ENCODE measurements at places on chromosomes 12 and 14. TPM values are rescaled to one million over a fixed set of nuclear protein-coding genes. Genes with fewer than 3 reads are reported as not detected.

The PTGER2 gene
- 6.2 TPM for total RNA-seq

DNA sequence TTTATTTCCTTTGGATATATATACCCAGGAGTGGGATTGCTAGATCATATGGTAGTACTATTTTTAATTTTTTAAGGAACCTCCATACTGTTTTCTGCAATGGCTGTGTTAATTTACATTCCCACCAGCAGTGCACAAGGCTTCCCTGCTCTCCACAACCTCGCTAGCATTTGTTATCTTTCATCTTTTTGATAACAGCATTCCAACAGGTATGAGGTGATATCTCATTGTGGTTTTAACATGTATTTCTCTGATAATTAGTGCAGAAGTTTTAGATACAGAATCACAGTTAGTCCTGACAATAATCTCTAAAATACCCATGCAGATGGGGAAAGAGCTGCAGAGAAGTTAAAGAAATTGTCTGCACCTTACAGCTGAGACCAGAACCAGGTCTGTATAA is 35.5 kb upstream of the BCL2L14 start:
- no peaks in the 10 kb centered on the region for H3K36me3 ChIP-seq
- no peak for DNase-seq
- H3K4me3 ChIP-seq = no peak overlapping the region

- H3K36me3 ChIP-seq = no peaks in the 10 kb centered on the region
- H3K27me3 ChIP-seq = peaks cover 14% of the 10 kb centered on the region
- no peaks in the 10 kb centered on the region for H3K4me1 ChIP-seq
- no peak for DNase-seq
- no peak overlapping the region for H3K4me3 ChIP-seq
Measured at GRCh38 chr14:60616461-60616959, 32.8 kb downstream of the SIX1 start.

GRCh38 chr14:92093320-92093719 is 13.1 kb downstream of the ATXN3 start:
- H3K27ac ChIP-seq = no peak overlapping the region
- no peaks in the 10 kb centered on the region for H3K4me1 ChIP-seq
- H3K27me3 ChIP-seq = no peaks in the 10 kb centered on the region
- peaks cover 7% of the 10 kb centered on the region for H3K36me3 ChIP-seq
- no peak overlapping the region for H3K4me3 ChIP-seq

DNA sequence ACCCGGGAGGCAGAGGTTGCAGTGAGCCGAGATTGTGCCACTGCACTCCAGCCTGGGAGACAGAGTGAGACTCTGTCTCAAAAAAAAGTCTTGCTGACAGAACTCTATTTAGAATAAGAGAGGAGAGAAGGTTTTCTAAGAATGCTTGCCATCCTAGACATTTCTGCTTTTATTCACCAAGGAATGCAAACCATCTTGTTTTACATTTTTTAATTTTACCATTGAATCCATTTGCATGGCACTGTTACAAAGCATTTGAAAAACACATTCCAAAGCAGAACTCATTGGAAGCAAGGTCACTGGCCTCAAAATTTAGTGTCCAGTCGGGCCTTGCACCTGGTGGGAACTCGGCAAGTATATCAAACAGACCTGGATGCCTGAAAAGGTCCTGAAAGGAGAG is 44.2 kb upstream of the RASSF3 start:
- H3K36me3 ChIP-seq = no peaks in the 10 kb centered on the region
- no peaks in the 10 kb centered on the region for H3K27me3 ChIP-seq
- no peak for DNase-seq
- no peak overlapping the region for H3K27ac ChIP-seq
- no peak overlapping the region for H3K4me3 ChIP-seq

Measured in activated T-cell treated with anti-CD3 and anti-CD28 coated beads, Interleukin-2, amount 50 U/mL, for 72 hours (primary cell).